ENCODE measurements at places on chromosomes 2 and 18. TPM values are rescaled to one million over a fixed set of nuclear protein-coding genes. Genes with fewer than 3 reads are reported as not detected.

The DSC3 gene
- total RNA-seq: not detected

The TUBA4A gene
- total RNA-seq: 186 TPM

The DSC1 gene
- not detected for total RNA-seq

The PLA2R1 gene
- not detected for total RNA-seq

The ADAM23 gene
- total RNA-seq: 0.18 TPM

GRCh38 chr18:63152791-63153190 lies 166.8 kb downstream of the BCL2 start:
- no peak for DNase-seq

- no peak for DNase-seq
Observed at GRCh38 chr2:199895406-199895805, 15.7 kb upstream of the C2orf69 start.

DNA sequence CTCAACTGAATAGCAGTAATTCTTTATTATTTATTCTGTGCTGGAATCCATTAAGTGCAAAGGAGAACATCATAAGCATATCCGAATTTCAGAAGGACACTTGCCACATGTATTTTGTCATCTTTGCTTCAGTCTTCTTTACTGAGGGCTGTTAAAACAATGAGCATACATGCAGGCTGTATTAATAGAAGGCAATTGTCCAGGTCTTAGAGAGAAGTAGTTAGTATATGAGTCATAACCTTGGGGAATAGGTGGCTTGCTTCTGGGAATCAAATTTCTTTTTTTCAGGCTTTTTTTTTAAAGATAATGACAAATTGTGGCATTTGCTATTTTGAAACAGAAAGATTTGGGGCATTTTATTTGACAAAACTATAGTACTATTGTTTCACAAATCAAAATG lies 773.5 kb downstream of the CNTNAP5 start:
- DNase-seq: no peak

DNA sequence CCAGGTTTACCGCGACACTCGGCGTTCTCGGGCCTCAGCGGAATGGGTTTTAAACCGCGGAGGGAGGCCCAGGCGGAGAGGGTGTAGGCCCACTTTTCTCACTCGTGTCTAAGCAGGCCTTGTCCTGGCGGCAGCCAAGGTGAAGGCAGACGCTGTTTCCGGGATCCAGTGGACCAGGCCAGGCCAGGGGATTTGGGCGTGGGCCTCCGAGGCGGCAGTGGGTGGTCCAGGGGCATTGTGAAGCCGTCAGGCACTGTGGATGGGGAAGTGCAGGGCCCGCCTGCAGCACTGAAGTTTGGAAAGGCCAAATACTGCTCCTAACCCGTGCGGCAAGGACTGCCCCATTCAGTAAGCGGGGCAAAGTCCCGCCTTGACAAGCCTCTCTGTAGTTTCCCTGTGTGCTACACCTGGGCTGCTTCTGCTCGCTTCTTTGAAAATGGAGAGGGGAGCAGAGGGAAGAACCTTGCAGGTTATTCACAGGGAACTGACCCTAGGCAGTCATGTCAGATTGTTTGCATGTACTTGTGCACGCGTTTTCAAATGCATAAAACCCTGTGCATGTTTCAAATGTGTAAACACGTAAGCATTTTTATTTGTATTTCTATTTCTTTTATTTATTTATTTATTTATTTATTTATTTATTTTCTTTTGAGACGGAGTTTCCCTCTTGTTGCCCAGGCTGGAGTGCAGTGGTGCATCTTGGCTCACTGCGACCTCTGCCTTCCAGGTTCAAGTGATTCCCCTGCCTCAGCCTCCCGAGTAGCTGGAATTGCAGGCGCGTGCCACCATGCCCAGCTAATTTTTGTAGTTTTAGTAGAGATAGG lies 7.5 kb upstream of the DLX2 start:
- DNase-seq: no peak

- no peak for DNase-seq
Observed at GRCh38 chr2:85248773-85249509, 78.8 kb downstream of the TGOLN2 start.

- DNase-seq: no peak
Observed at GRCh38 chr2:44211183-44211582, 42.5 kb downstream of the PPM1B start.

- no peak for DNase-seq
Observed at GRCh38 chr2:224023188-224023587, 15.9 kb downstream of the SERPINE2 start.

GRCh38 chr18:54263904-54264336 lies 5.4 kb upstream of the POLI start:
- DNase-seq: peak; percentile 30

DNA sequence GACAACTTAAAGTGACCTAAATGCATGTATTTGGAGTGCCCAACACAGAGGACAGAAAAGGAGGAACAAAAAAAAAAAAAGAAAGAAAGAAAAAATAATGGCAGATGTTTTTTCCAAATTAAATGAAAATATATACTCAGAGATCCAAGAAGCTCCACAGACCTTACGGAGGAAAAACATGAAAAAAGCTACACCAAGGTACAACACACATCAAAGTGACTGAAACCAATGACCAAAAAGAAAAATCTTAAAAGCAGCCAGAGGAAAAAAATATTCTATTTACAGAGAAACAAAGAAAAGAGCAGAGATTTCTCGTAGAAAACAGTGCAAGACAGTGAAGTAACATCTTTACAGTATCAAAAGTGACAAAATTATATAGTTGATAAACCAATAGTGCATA lies 5.1 kb downstream of the FANCL start:
- DNase-seq: no peak

DNA sequence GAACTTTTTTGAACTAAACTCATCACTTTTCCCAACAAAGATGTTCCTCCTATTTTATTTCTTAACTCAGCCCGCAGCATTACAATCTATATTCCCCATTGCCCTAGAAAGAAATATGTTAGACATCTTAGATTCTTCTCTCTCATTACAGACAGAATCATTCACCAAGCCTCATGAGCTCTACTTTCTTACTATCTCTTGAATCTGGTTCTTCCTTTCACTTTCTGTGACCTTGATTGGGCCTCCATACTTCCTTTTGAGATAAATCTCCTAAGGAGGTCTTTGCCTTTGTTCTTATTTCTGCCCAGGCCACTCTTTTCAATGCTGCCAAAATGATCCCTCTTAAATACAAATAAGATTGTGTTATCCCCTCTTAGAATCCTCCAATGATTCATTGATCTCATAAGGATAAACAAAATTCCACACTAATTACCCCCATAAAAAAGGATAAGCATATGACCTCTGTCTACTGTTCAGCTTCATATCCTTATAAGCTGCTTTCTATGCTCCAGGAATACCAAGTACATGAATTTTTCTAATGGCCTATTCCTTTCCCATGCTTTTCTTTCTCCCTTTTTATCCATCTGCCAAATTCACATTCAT lies 400.0 kb downstream of the ARHGAP15 start:
- no peak for DNase-seq

DNA sequence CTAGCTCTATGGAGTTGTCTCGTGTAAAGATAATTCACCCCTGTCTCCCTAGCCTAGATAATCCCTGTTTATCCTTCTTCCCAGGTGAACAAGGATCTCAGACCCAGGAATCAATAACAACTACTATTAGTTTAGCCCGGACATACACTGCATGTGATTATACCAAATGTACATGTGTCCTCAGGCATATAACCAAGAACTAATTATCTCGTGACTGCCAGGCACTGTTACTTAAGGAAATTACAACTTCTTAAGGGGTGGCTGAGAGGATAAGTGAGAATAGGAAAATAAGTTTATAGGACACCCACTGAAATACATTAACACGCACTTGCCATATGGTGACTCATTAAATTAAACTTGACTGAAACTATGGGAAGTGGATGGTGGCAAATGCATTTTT lies 126.6 kb downstream of the CNTNAP5 start:
- DNase-seq: no peak

DNA sequence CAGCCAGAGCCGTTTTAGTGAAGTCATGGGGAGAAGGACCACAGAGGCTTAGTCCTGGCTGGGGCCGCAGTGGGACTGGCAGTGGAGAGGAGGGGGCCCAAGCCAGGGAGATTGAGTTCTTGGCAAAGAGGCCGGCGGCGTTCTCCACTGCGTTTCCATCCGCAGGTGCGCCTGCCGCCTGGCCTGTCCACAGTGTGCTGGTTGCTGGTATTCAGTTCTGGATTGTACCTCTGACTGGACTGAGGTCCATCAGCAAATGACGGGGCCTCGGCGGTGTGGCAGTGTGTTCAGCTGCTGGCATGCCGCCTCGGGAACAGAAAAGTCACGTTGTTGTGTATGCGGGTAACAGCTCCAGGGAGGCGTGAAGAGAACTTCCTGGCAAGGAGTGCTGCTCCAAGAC lies 36.8 kb downstream of the LRRFIP1 start:
- DNase-seq: no peak

All from OCI-LY7 (cell line).